ENCODE measurements at places on chromosomes 12 and 14.
A peak's percentile ranks its signal among the peaks of the same experiment; 100 is the strongest.

- no peak for DNase-seq
Observed at GRCh38 chr12:73726881-73727280, 810.8 kb upstream of the ATXN7L3B start.

DNA sequence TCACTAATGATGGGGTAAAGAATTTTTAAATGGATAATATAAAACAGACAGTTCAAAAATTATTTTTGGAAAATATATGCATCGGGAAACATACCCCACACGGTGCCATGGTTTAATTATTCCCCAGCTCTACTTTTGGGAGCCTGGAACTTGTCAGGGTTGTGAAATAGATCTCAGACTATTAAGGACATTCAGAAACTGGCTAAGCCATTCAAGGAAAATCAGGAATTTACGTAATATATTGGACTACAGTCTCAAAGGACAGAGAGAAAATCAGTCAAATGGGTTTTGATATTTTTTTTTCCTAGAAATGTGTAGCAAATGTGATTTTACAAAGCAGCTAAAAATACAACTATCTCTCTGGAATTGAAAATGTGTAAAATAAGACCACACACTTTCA is 57.6 kb upstream of the MON2 start:
- no peak for DNase-seq

DNA sequence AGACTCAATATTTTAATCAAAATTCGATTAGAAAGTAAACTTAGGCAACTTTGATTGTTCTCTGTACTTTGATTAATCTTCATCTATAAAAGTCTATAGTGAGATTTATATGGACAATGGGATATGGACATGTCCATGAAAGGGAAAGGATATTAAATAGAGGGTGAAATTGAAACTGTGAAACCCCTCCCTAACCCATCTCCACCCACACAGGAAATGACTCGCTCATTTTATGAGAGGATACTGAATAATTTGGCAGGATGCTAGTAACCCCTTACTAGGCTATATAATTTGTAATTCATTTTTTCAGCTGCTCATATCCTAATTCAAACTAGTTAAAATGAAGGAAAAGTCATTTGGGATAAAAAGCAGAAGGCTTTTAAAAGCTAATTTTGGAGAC is 328.0 kb upstream of the ATP2B1 start:
- no peak for DNase-seq

DNA sequence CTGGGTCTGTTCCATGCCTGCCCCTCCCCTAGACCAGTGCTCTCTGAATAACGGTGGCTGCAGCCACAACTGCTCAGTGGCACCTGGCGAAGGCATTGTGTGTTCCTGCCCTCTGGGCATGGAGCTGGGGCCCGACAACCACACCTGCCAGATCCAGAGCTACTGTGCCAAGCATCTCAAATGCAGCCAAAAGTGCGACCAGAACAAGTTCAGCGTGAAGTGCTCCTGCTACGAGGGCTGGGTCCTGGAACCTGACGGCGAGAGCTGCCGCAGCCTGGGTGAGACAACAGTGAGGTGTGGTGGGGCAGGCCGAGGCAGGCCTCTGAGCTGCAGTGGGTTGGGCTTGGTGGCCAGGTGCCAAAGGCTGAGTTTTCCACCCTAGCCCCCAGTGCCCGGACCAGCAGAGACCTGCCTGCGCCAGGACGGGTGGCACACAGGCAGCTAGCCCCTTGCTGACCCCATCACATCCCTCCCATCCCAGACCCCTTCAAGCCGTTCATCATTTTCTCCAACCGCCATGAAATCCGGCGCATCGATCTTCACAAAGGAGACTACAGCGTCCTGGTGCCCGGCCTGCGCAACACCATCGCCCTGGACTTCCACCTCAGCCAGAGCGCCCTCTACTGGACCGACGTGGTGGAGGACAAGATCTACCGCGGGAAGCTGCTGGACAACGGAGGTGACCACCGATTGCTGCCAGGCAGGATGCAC is 28.2 kb upstream of the LRP1-AS start:
- DNase-seq: peak; percentile 43

DNA sequence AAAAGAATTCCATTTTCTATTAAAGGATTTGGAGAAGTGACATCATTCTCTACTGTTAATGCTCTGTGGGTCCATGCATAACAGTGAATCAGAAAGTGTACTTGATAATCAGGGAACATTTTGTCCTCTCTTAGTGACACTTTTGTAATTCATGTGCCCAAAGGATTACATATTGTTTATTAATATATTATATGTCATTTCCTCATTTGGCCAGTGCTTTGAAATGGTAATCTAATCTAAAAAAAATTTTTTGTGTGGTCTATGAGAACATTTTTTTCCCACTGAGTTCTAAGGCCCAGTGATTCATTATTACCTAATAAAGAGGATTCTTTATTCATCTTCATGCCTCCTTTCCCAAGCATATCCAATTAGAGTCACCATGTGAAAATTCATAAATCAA is 79.7 kb upstream of the MYF6 start:
- no peak for DNase-seq

DNA sequence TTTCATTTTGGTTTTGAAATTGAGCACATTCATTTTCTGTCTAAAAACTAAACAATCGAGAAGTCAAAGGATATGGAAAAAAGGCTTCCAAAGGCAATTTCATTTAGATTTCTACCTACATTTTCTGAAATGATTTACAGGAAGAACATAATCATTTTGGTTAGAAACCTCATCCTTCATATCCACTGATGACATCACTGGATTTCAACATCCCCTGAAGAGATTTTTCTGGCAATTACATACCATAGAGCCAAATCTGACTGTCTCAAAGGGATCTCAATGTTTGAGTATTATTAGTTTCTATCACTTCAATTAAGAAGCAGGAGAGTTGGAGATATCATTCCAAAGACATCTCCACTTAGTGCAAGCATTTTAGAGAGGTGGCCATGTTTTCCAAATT is 137.8 kb downstream of the TTC7B start:
- no peak for DNase-seq

- DNase-seq: no peak
Observed at GRCh38 chr14:97709552-97709951, 912.4 kb downstream of the VRK1 start.

- no peak for DNase-seq
Observed at GRCh38 chr14:55977392-55978150, 140.6 kb upstream of the PELI2 start.

DNA sequence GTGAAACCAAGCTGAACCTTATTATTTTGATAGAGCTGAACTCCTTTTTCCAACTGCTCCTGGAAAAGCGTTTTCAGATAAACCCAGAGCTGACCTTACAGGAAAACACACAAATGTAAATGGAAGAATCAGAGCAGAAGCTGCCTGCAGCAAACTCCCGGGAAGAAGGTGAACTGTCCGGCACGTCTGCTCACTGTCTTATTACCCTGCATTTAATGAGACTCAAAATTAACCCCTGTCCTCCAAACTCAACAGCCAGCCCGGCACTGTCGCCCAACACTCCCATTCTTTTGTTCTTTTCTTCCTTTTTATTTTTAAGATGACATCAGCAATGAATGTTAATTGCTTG is 1046.9 kb upstream of the FLRT2 start:
- no peak for DNase-seq

DNA sequence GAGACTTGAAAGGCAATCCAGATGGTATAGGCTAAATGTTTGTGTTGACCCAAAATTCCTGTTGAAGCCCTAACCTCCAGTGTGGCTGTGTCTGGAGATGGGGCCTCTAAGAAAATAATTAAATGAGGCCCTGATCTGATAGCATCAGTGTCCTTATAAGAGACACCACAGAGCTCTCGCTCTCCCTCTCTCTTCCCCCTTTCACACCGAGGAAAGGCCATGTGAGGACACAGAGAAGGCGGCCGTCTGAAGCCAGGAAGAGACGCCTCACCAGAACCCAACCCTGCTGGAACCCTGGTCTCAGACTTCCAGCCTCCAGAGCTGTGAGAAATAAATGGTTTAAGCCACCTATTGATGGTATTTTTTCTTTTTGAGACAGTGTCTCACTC is 87.5 kb downstream of the SCARB1 start:
- no peak for DNase-seq

DNA sequence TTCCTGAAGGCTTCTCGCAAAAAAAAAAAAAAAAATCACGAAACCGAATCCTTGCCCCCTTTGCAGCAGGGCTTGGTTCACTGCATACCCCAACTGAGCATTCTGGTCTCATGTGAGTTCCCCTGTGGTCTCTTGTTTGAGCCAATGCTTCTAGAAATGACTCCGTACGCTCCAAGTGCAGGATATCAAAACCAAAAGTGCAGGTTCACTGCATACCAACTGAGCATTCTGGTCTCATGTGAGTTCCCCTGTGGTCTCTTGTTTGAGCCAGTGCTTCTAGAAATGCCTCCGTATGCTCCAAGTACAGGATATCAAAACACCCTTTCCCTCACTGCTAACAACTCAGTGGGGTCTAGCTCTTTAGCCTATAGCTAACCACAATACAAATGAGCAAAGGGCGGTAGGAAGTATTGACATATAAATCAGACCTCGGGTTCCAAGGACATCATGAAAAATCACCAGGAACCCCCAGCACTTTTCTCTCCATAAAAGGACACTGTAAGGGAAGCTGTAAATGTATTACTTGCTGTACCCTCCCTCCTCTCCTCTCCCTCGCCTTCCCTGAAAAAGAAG is 206.3 kb upstream of the NOS1 start:
- no peak for DNase-seq

GRCh38 chr14:68824517-68825347 is 31.9 kb upstream of the ZFP36L1 start:
- DNase-seq: peak; percentile 95

DNA sequence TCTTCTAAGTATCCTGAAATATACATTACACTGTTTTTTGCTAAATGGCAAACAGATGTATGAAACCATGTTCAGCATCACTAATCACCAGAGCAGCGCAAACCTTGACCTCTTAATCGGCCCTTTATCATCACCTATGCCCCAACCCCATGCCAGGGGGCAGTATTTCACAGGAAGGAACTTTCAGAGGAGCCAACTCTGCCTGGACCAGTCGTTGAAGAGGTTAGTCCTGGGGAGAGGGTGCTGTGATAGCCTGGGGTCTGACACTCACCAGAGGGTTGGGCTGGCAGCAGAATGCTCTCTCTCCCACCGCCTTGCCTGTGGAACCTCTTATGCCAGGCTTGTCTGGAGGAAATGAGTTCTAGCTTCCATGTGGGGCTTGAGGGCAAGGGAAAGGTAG is 411.7 kb downstream of the TMEM117 start:
- no peak for DNase-seq

DNA sequence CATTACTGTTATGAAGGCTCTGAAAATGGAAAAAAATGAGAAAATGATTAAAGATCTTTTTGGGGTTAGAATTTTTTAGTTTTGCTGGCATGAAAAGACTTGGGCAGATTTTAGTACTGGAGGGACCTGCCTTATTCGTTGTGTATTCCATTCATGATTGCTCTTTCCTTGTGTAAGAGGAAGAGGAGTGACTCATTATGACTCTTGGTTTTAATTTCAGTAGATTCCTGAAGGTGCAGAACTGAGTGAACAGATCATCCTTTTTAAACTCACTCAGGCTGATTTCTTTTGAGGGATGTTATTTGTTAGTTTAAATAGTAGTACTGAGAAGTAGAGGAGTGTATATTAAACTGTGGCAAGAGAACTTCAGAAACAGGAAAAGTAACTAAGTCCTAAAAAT is 41.6 kb downstream of the AKAP6 start:
- no peak for DNase-seq

GRCh38 chr12:81626406-81626805 is 132.7 kb downstream of the PPFIA2 start:
- no peak for DNase-seq

- no peak for DNase-seq
Observed at GRCh38 chr14:20626274-20626673, 15.2 kb downstream of the OR6S1 start.

GRCh38 chr14:22903742-22904087 is 15.2 kb downstream of the RBM23 start:
- no peak for DNase-seq

DNA sequence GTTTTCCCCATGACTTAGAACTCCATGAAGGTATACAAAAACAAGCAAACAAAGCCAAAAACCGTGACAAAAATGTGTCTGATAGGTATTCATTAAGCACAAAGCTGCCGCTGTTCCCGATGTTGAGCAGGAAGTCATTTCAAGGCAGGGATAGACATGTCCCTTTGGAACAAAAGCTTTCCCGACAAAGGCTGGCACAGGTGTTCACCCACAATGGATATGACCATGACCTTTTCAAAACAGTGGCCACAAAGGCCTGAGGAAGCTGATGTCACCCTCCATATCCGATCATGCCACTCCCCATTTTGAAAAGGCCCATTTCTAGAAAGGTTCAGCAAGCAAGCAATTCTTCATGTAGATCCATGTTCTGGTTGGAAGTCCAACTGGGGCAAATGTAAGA is 279.1 kb downstream of the BTG1 start:
- DNase-seq: no peak

GRCh38 chr14:104326848-104327247 is 188.5 kb downstream of the KIF26A start:
- no peak for DNase-seq

DNA sequence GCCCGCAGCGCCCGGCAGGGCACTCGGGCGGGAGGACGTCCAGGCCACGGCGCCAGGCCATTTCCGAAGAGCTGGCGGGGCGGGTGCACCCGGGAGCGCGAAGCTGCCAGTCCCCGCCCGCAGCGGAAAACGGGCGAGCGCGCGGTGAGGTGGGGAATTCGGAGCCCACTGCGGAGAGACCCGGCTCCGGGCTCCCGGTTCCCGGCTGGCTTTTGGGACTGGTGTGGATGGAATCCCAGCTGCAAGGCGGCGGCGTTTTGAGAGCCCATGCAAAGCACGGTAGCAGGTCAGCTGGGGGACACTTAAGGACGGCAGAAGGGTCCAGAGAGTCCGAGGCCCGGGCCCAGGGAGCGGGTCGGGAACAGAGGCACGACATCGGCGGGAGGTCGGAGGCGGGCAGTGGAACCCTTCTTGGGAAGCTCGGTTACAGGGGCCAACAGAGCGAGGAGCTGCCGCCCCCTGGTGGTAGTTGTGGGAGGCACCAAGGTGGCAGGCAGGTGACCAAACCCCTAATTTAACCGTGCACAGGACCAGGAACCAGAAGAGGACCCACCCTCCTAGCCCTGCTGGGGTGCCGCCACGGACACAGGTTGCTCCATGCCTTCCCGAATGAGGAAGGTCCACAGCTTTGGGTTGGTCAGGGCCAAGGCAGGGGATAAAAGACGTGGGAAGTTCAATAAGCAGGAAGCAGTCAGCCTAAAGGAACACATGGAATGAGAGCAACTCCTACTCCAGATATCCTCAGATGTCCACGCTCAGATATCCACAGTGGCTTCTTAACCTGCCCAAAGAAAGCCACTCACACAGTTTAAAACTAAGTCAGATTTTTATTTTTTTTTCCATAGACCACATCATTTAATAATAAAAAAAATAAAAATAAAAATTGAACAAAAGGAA is 685 bp upstream of the CDH24 start:
- peak; percentile 90 for DNase-seq

- peak; percentile 27 for DNase-seq
Observed at GRCh38 chr14:99412117-99413061, 68.3 kb downstream of the SETD3 start.

DNA sequence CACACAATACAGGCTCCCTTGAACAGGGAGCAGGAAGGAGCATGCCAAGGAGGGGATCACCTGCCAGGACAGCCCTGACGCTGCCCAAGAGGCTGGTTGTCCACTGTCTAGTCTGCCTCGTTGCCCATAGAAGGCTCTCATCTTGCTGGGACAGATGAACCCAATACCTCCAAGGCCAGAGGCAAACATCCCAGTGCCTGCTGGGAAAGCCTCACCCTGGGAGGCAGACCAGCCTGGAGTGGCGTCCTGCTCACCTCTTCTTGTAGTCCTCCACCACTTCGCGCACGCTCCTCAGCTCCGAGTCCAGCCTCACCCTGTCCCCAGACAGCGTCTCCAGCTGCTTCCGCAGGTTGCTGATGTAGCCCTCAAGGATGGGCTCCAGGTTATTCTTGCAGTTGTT is 2.4 kb downstream of the KRT73 start:
- DNase-seq: no peak
